Uterus (tissue), 4 donors: ENCODE measurements at places on chromosomes 5 and 9. TPM values are rescaled to one million over a fixed set of nuclear protein-coding genes. Genes with fewer than 3 reads are reported as not detected.
A peak's percentile ranks its signal among the peaks of the same experiment; 100 is the strongest.

- H3K36me3 ChIP-seq, result no peaks in the 10 kb centered on the region
- H3K27me3 ChIP-seq, result no peaks in the 10 kb centered on the region
- H3K4me3 ChIP-seq, result no peak overlapping the region
- H3K4me1 ChIP-seq, result no peaks in the 10 kb centered on the region
Observed at GRCh38 chr9:96317335-96317980, 15.5 kb upstream of the HSD17B3 start.

DNA sequence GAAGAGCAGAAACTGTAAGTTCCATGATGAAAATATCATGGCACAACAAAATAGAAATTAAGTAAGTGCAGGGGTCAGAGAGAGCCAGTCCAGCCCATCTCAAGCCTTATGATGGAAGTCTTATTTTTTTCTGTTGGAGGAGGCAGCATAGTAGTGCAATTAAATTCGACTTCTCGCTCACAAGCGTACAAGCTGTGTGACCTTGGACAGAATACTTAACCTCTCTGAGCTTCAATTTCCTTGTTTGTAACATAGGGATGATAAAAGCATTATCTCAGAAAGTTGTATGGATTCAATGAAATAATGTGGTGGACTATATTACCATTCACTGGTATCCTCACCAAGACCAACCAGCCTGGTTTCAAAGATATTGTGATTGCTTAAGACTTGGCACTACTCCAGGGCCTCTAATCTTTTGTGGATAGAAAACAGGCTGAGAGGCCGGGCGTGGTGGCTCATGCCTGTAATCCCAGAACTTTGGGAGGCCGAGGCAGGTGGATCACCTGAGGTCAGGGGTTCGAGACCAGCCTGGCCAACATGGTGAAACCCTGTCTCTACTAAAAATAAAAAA lies 26.8 kb upstream of the MVB12B start:
- no peak for DNase-seq
- H3K27me3 ChIP-seq, result no peaks in the 10 kb centered on the region
- no peaks in the 10 kb centered on the region for H3K36me3 ChIP-seq
- no peaks in the 10 kb centered on the region for H3K4me1 ChIP-seq
- H3K4me3 ChIP-seq, result no peak overlapping the region

GRCh38 chr9:2180704-2181103 lies 165.6 kb downstream of the SMARCA2 start:
- DNase-seq, result no peak
- H3K27ac ChIP-seq, result no peak overlapping the region
- no peaks in the 10 kb centered on the region for H3K4me1 ChIP-seq
- no peak overlapping the region for H3K4me3 ChIP-seq
- H3K36me3 ChIP-seq, result no peaks in the 10 kb centered on the region
- H3K27me3 ChIP-seq, result no peaks in the 10 kb centered on the region

DNA sequence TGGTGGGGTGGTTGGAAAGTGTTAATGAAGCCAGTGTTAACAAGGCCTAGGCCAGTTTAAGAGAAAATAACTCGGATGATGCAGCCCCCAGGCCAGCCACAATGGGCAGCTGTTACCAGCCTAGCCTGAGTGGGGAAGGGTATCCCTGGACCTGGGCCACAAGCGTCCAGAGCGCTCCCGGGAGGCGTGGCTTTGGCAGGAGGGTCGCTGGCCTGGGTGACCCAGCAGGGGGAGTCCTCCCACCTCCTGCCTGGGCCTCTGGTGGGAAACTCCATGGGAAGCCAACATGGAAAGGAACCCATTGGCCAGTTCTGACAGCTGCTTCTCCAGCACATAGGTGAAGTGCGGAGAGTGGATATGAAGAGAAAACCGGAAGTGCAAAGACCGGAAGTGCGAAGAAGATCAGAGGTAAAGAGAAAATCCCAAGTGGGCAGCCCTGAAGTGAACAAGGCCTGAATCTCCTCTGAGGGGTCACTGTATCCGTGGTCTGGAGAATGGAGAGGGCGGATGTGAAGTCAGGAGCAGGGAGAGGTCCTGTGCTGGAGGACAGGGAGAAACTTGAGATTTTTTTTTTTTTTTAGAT lies 79.0 kb downstream of the ADCY2 start:
- no peaks in the 10 kb centered on the region for H3K27me3 ChIP-seq
- H3K36me3 ChIP-seq, result no peaks in the 10 kb centered on the region
- H3K27ac ChIP-seq, result no peak overlapping the region
- no peak overlapping the region for H3K4me3 ChIP-seq

- no peaks in the 10 kb centered on the region for H3K36me3 ChIP-seq
- no peak overlapping the region for H3K4me3 ChIP-seq
- no peak overlapping the region for H3K27ac ChIP-seq
- no peaks in the 10 kb centered on the region for H3K27me3 ChIP-seq
- DNase-seq, result peak; percentile 71
Observed at GRCh38 chr5:139635606-139636206, 12.4 kb upstream of the CXXC5 start.

GRCh38 chr9:89363311-89363670 lies 45.0 kb downstream of the SECISBP2 start:
- no peaks in the 10 kb centered on the region for H3K4me1 ChIP-seq
- no peaks in the 10 kb centered on the region for H3K27me3 ChIP-seq
- no peaks in the 10 kb centered on the region for H3K36me3 ChIP-seq
- DNase-seq, result peak; percentile 8

GRCh38 chr9:116137581-116137980 lies 16.0 kb upstream of the PAPPA start:
- no peaks in the 10 kb centered on the region for H3K27me3 ChIP-seq
- DNase-seq, result no peak
- no peaks in the 10 kb centered on the region for H3K4me1 ChIP-seq
- H3K4me3 ChIP-seq, result no peak overlapping the region

- H3K4me1 ChIP-seq, result no peaks in the 10 kb centered on the region
- H3K27ac ChIP-seq, result no peak overlapping the region
- H3K27me3 ChIP-seq, result no peaks in the 10 kb centered on the region
Observed at GRCh38 chr9:26723486-26723885, 169.1 kb downstream of the CAAP1 start.

GRCh38 chr9:117771136-117771535 lies 66.9 kb downstream of the TLR4 start:
- no peak overlapping the region for H3K27ac ChIP-seq
- no peak overlapping the region for H3K4me3 ChIP-seq
- no peaks in the 10 kb centered on the region for H3K4me1 ChIP-seq
- no peaks in the 10 kb centered on the region for H3K36me3 ChIP-seq

- no peaks in the 10 kb centered on the region for H3K36me3 ChIP-seq
- H3K27ac ChIP-seq, result no peak overlapping the region
- H3K4me3 ChIP-seq, result no peak overlapping the region
- H3K27me3 ChIP-seq, result no peaks in the 10 kb centered on the region
- no peak for DNase-seq
Observed at GRCh38 chr5:127053049-127053448, 20.3 kb downstream of the C5orf63 start.

- no peak overlapping the region for H3K27ac ChIP-seq
- no peak overlapping the region for H3K4me3 ChIP-seq
- H3K4me1 ChIP-seq, result no peaks in the 10 kb centered on the region
Observed at GRCh38 chr9:28999057-28999456, 1425.8 kb upstream of the C9orf72 start.

DNA sequence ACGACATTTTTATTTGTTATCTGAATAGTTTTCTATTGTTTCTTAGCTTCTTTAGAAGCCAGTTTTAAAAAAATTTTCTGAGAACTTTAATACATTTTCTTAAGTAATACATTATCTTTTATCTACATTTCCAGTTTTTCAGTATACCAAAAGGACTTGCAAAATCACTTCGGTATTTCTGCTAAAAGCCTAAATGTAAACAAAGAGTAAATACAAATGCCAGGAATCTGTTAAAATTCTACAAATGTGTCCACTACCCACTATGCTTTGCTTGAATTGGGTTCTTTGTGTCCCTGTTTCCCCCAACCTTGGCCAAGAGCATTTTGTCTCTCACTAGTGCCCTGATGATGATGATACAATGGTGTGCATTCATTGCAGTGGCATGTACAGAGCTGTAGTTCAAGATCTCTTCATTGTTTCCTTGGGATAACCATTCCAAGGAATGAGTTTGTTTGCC lies 611.2 kb downstream of the NR2F1-AS1 start:
- no peaks in the 10 kb centered on the region for H3K36me3 ChIP-seq
- no peaks in the 10 kb centered on the region for H3K27me3 ChIP-seq
- H3K4me1 ChIP-seq, result no peaks in the 10 kb centered on the region
- no peak overlapping the region for H3K27ac ChIP-seq

DNA sequence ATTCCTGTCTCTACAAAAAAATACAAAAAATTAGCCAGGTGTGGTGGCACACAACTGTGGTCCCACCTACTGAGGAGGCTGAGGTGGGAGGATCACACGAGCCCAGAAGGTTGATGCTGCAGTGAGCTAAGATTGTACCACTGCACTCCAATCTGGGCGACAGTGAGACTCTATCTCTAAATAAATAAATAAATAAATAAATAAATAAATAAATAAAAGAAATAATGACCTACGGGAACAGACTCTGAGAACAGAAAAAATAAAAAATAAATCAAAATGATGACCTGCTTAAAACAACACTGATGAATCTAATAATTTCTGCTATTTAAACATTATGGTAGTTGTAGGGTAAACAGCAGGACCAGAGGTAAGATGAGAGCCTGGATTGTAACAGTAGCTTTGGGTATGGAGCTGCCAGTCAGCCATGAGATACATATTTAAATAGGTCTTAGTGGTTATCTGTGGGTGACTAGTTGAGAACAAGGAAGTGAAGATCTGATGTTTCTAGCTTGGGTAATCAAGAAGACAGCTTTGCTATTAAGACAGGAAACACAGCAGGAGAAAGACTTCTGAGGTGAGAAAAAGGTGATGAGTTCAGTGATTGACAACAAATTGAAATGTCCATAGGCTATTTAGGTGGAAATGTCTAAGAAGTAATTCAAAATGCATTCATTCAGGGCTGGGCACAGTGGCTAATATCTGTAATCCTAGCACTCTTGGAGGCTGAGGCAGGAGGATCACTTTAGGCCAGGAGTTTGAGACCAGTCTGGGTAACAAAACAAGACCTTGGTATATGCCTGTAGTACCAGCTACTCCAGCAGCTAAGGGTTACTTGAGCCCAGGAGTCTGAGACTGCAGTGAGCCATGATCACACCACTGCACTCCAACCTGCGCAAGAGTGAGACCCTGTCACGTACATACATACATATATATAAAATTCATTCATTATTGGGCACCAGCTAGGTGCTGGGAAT lies 11.0 kb downstream of the RNF145 start:
- no peak for DNase-seq
- H3K4me1 ChIP-seq, result no peaks in the 10 kb centered on the region
- H3K27ac ChIP-seq, result no peak overlapping the region
- H3K27me3 ChIP-seq, result no peaks in the 10 kb centered on the region
- no peak overlapping the region for H3K4me3 ChIP-seq

DNA sequence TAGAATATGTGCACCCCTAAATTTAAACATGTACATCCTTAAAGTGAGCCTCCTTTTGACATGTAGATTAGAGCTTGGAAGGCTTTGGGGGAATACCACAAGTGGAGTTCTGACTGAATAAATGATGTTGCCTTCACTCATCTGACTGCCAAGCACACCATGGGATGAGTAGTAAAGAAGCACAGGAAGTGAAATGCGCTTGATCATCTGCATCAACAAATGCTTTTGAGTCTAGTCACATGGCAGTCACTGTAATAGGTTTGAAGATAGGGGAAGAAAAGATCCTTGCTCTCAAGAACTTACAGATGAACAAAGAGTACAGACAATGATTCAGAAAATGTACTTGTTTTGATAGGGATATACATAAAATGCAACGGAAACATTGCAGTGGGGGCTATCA lies 62.0 kb upstream of the STARD4 start:
- no peaks in the 10 kb centered on the region for H3K36me3 ChIP-seq
- no peaks in the 10 kb centered on the region for H3K4me1 ChIP-seq
- DNase-seq, result no peak
- H3K4me3 ChIP-seq, result no peak overlapping the region
- no peak overlapping the region for H3K27ac ChIP-seq
- H3K27me3 ChIP-seq, result no peaks in the 10 kb centered on the region

DNA sequence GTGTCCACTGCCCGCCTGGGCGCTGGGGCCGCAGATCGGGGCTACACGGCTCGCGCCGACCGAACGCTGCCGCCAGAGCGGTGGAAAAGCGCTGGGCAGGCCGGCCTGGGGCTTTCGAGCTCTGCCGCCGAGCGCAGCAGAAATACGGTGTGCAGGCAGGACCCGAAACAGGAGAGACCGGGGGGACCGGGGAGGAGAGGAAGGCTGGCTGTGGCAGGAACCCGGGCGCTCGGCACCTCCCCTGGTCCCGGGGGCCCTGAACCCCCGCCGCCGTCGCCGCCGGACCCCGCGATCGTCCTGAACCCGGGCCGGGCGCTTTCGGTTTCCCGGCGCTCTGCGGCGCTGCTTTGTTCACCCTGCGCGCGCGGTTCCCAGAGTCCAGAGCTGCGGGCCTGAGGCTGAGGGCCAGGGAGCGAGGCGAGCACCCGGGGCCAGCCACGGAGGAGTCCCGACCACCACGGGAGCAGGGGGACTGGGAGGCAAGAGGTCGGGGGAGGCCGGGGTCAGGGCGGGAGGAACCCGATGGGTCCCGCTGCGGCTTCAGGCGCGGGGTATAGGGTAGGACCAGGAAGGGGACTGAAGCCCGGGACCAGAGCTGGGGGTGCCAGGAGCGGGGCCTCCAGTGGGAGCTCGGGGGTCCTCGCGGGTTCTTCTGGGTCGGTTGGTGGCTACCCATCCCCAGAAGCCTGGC lies 12.0 kb downstream of the IRX2 start:
- no peak overlapping the region for H3K27ac ChIP-seq
- H3K4me3 ChIP-seq, result no peak overlapping the region
- no peaks in the 10 kb centered on the region for H3K36me3 ChIP-seq
- H3K27me3 ChIP-seq, result peaks cover 63% of the 10 kb centered on the region
- no peaks in the 10 kb centered on the region for H3K4me1 ChIP-seq

DNA sequence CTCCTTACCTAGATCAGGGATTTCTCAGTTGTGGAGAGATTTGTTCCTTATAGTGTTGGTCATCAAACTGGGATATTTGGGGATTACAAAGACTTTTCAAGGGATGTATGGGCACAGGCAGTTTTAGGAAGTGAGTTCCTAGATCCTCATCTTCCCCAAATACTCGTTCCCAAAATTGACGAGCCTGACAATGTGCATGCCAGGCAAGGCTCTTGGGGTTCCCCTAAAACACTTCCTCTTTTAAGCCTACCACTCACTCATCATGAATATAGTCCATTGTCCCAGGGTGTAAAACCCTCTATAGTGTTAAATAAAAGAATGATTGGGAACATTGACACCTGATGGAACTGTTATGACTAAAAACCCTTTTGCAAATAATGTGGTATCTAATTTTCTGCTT lies 26.4 kb downstream of the PDCD1LG2 start:
- no peak overlapping the region for H3K27ac ChIP-seq
- no peak overlapping the region for H3K4me3 ChIP-seq
- no peaks in the 10 kb centered on the region for H3K27me3 ChIP-seq
- H3K4me1 ChIP-seq, result no peaks in the 10 kb centered on the region

The PLK2 gene
- total RNA-seq, result 329 TPM

The RAB3C gene
- total RNA-seq, result 2.1 TPM

The DOCK8 gene
- total RNA-seq, result 9.2 TPM

The PLCXD3 gene
- 0.55 TPM for total RNA-seq

The GLIPR2 gene
- 25.6 TPM for total RNA-seq

The SPINK6 gene
- not detected for total RNA-seq

The ABLIM3 gene
- total RNA-seq, result 2.6 TPM

The FYB1 gene
- 6.7 TPM for total RNA-seq

The AK8 gene
- total RNA-seq, result not detected
